ENCODE measurements at places on chromosomes 12 and 14.
A peak's percentile ranks its signal among the peaks of the same experiment; 100 is the strongest.

GRCh38 chr14:91957876-91958313, 10.4 kb upstream of the FBLN5 start:
- no peak for DNase-seq

DNA sequence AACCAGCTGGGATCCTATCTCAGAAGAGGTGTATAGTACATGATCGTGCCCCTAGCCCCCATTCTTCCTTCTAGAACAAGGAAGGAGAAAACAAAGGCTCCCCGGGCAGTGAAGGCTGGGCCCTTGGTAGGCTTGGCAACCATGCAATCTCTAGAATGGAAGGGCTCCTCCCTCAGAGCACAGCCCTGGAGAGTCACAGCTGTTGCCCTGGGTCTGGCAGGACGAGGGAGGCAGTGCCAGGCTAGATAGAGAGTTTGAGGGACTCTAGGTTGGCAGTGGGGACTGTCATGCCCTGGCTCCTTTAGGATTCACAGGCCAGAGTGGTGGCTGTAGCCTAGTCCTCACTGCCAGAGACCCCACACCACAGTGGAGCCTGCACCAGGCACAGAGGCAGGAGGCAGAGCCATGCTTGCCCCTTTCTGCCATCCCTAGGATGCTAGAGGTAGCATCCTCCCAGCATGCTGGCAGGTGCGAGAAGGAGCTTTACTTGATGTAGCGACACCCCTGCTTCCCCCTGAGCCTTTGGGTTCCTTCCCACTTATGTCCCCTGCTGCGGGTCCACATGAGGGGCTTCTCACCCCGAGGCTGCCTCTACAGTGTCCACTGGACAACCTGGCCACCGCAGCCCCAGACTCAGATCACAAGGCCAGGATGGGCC, 33.4 kb upstream of the CIPC start:
- DNase-seq = no peak

DNA sequence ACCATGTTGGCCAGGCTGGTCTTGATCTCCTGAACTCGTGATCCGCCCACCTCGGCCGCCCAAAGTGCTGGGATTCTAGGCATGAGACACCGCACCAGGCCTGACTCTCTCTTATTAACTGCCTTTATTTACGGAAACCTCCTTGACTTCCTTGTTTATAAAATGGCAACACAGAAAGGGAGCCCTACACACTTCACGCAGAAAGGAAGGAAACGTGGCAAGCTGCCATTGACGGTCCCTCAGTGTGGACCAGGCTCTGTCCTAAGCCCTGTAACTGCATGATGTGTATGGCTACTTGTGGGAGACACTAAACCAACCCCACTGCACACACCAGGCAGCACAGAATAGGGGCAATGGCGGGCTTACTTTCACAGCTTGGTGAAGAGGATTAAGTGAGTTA, 11.7 kb downstream of the CINP start:
- no peak for DNase-seq

DNA sequence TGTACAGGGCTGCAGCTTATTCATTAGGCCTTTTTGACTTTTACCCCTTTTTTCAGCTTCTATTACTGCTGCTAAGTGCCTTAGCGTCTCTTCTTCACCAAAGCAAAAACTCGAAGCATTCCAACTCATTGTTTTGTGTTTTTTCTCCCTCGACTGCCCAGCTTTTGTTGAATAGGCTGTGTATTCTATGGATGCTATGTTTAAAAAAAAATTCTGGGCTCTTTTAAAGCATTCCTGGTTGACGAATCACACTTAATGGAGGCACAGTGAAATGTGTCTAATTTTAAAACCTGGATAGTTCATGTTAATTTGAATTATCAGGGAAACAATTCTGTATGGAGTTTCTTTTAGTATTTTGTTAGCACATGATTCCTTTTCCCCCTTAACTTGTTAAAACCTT, 29.7 kb downstream of the KTN1 start:
- peak; percentile 61 for DNase-seq

- no peak for DNase-seq
These were observed 14.1 kb downstream of the CLEC7A start for GRCh38 chr12:10115890-10116289.

DNA sequence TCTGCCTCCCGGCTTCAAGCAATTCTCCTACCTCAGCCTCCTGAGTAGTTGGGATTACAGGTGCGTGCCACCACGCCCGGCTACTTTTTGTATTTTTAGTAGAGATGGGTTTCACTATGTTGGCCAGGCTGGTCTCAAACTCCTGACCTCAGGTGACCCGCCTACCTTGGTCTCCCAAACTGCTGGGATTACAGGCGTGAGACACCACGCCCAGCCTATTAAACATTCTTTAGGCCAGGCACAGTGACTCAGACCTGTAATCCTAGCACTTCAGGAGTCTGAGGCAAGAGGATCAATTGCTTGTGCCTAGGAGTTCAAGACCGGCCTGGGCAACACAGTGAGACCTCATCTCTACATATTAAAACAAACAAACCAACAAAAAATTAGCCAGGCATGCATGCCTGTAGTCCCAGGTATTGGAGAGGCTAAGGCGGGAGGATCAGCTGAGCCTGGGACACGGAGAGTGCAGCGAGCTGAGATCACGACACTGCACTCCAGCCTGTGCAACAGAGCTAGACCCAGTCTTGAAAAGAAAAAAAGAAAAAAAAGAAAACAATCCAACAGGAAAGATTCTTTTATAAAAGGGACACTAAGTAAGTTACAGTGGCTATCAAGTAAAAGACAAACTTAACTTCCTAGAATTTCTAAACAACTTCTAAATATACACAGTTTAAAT, 70.2 kb downstream of the HECTD1 start:
- no peak for DNase-seq

GRCh38 chr12:3698218-3698974, 54.5 kb downstream of the CRACR2A start:
- DNase-seq = peak; percentile 93

GRCh38 chr12:39617887-39618286, 1.7 kb downstream of the ABCD2 start:
- no peak for DNase-seq

All from fibroblast of skin of left quadriceps (primary cell).